ENCODE measurements at places on chromosomes 7 and 10. TPM values are rescaled to one million over a fixed set of nuclear protein-coding genes. Genes with fewer than 3 reads are reported as not detected.

ANKRD61 gene
- total RNA-seq: not detected

C10orf105 gene
- not detected for total RNA-seq

CYP2C19 gene
- total RNA-seq: 0.26 TPM

CRTAC1 gene
- not detected for total RNA-seq

HMX2 gene
- not detected for total RNA-seq

SPDYE1 gene
- not detected for total RNA-seq

CCDC172 gene
- not detected for total RNA-seq
